Stimulated activated naive CD8-positive, alpha-beta T cell treated with anti-CD3 and anti-CD28 coated beads, Interleukin-15, amount 100 ng/mL, for 72 hours (primary cell): ENCODE measurements at places on chromosomes 5 and 9.

GRCh38 chr9:133994353-133995011 is 2.4 kb upstream of the VAV2 start:
- DNase-seq: peak; percentile 75

DNA sequence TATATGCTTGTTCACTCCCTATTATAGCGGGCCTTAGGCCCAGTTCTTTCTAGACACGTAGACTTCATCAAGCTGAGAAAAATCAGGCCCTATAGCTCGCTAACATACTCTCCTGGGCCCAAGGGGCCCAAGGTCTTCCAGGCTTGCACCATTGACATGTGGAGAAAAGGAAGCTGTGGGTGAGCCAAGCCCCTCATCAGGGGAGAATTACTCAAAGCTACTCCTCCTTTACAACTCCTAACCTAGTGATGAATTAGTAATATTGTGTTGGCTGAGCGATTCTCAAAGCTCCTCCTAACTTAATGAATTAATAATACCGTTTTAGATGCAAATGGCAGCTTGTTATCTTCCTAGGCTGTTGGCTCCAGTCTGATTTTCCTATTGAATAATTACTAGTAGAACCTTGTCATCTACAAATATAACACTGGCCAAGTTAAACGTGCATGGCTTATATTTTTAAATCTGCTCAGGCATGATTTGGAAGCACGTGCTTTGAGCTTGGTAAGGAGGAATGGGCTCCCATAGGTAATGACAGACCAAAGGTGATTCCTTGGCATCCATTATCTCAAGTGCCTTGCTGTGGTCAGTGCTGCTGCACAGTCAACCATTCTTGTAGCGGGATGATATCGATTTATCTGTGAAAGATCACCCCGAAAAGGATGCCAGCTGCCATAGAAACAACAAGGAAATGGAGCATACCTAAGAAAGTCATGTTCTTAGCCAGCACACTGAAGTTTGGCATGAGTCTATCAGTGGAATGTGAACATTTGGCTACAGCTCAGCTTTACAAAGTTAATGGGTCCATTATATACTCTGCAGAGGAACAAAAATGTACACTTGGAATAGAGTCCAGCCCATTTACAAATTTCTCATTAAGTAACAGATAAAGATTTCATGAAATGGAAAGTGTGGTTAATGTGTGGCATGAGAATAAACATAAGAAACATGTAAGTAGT is 23.8 kb downstream of the LVRN start:
- DNase-seq: no peak

GRCh38 chr9:20286969-20287368 is 335.3 kb downstream of the MLLT3 start:
- DNase-seq: no peak

DNA sequence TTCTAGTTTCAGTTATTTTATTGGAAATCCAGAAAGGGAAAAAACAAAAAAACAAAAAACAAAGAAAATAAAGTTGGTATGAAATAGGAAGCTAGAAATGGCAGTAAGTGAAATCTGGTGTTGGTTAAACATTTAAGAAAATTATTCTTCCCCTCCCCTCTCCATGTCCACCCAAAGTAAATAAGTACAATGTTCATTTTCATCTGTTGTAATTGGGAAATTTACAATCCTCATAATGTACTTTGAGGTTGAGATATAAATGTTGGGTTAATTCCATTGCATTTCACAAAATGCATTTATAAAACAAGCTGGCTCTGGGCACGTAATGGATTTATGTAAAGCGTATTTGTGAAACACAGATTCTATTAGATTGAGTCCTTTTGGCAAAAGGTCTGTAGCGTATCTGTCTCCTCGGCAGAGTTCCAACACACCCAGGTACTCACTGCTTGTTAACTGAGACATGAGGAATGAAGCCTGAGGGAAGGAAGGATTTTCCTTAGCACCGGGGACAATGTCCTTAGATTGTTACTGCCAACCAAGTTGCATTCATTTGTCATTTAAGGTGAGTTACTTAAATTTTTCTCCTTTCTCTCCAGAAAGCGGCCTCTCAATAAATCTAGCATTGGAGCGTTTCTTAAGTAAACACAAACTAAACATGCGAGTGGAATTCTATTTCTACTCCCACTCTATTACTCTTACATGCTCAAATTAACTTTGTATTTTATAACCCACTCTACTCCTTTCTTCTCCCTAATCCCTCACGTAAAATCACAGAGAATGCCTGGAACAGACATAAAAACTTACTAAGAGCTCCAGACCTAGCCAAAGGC is 912.3 kb upstream of the WWC1 start:
- DNase-seq: no peak

DNA sequence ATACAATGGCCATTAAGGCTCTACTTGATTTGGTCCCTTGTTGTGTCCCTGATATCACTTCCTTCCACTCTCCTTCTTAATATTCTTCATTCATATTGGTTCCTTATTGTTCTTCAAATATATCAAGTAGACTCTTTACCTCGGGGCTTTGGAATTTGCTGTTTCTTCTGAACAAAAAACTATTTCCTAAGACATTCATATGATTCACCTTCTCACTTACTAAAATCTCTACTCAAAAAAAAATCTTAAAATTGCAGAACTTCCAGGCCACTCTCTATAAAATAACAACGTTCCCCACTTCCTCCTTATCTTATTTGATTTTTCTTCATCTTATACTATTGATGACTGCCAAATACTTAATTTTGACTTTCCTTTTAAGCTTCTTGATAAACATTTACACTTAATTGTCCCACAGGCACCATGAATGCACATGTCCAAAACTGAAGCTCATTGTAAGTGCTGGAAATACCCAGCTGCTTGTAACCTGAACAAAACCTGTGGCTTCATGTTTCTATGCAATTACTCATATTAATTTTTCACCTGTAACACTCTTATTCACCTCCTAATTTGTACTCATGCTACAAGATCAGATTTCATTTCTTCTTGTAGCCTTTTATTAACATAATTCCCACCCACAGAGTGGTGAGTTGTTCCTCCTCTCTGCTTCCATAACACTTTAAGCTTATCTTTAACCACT is 58.4 kb upstream of the NUDT12 start:
- DNase-seq: no peak

DNA sequence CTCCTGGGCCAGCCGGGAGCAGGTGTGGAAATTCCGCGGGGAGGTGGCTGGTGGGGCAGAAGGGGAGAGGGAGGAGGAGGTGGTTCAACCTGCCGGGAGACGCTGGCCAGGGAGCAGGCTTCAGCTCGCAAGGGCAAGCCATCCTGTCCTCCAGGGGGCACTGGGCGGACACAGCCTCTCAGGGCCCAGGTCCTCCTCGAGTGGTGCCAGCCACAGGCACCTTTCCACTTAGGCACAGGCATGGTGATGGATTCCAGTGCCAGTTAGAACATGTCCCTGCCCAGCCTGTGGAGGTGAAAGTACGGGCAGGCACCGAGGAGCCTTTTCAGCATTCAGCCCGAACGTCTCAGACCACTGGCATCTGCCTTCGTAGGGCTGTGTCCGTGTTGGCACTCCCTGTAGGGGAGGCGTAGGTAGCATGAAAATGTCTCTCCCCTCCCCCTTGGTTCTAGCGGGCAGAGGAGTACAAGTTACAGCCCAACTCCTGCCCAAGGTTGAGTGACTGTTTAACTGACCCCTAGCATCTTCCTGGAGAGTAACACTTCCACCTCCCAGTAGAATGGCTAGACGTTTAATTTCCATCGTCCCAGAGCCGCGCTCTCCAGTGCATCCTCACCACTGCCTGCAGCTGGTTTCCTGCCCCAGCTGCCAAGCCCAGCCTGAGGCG is 48.9 kb downstream of the DAB2IP start:
- peak; percentile 33 for DNase-seq

DNA sequence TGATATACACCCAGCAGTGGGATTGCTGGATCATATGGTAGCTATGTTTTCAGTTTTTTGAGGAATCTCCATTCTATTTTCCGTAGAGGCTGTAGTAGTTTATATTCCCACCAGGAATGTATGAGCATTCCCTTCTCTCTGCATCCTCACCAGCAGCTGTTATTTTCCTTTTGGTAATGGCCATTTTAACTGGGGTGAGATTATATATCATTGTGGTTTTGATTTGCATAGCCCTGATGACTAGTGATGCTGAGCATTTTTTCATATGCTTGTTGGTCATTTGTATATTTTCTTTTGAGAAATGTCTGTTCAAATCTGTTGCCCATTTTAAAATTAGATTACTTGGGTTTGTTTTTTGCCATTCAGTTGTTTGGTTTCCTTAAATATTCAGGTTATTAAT is 11.2 kb upstream of the PPIC start:
- no peak for DNase-seq

DNA sequence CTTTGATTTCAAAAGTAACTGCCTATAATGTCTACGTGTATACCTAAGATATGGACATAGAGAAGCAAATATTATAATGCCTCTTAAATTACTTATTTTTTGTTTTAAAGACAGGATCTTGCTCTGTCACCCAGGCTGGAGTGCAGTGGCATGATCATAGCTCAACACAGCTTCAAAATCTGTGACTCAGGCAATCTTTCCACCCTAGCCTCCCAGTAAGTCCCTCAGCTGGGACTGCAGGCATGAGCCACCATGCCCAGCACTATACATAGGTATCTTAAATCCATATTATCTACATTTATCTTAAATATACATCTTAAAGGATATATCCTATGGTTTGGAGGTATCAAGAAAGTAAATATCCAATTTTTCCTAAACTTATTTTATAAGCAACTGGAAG is 261.2 kb downstream of the ARL15 start:
- no peak for DNase-seq

GRCh38 chr5:154217462-154217861 is 26.9 kb downstream of the GALNT10 start:
- no peak for DNase-seq

- DNase-seq: no peak
Observed at GRCh38 chr9:91346644-91347043, 15.1 kb downstream of the AUH start.

DNA sequence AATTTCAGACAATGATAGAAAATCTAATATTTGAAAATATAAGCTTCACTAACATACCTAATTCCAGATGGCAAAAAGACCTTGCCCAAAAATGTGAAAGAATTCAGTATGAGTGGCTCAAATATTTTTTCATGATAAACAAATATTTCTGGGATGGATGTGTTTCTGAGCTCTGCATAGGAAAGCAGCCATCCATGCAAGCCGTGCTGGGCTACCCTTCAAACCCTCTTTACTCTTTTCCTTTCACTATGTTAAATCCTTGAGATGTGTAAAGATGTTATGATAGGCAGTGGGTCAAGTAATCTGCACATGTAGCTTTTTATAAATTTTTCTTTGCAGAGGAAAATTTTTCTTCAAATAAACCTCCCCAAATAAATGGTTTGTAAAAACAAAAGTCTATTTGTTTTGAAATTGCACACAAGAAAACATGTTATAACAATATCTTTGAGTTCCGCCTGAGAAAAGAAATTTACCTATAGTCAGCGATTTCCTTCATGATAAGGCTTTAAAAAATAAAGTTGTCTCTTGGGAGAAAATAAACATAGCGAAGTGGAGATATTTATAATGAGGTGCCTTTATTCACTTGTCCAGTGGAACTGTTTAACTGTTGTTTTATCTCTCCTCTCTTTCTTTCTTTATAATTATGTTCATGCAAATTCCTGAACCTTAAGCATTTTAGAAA is 154.3 kb upstream of the PITX1 start:
- no peak for DNase-seq

GRCh38 chr5:139772089-139772791 is 23.4 kb upstream of the PSD2 start:
- DNase-seq: no peak

DNA sequence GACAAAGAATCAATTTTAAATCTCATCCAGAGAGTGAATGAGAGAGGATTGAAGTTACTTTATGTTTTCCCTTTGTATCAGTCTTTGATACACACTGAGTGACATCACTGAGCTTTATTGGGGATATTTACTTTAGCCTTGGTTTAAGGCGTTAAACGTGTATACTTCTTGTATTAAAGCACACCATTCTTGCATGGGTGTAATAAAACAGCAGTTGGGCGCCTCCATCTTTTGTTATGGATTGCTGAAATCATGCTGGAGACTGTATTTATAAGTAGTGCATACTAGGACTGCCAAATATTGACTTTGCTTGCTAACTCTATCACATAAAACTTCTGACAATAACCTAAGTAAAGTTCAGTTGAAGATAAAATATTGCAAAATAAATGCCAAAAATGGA is 1755.8 kb upstream of the WWC1 start:
- DNase-seq: no peak

DNA sequence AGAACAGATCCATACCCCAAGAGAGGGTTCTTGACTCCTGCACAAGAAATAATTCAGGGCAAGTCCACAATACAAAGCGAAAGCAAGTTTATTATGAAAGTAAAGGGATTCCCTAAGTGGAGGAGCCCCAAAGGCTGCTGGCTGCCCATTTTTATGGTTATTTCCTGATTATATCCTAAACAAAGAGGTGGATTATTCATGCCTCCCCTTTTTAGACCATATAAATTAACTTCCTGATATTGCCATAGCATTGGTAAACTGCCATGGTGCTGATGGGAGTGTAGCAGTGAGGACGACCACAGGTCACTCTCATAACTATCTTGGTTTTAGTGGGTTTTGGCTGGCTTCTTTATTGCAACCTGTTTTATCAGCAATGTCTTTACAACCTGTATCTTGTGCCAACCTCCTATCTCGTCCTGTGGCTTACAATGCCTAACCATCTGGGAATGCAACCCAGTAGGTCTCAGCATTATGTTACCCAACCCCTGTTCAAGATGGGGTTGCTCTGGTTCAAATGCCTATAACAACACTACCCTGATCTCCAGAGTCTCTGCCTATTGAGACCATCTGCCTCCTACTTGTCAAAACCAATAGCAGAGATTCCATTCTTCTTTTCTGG is 154.4 kb upstream of the GRAMD2B start:
- no peak for DNase-seq

- no peak for DNase-seq
Observed at GRCh38 chr9:90331826-90332575, 310.6 kb downstream of the DIRAS2 start.

- DNase-seq: no peak
Observed at GRCh38 chr9:87751868-87752267, 25.9 kb downstream of the CTSL start.

DNA sequence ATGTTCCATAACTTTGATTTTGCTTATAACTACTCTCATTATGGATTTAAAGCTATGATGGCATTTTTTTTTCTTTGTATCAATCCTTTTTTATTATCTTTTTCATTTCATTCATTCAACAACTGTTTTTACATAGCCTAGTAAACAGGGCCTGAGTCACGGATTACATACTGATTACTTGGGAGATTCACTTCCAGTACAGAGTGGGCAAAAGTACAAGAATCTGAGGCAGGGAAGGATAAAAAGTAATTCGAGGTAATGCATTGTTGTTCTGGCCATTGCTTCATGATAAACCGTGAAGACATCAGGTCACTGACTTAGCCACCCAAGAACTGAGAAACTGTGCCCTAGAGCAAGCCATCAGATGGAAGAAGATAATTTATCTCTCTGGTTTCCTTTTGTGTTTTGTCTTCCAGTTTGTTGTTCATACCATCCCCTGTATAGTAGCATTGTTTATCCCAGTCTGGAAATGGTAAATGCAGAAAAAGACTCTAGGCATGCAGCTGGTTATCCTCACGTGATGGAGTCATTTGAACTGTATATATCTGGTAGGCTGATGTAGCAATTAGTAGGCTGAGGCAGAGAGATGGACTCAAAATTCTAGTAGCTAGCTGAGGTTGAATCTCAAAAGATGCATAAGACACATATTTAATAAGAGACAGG is 145.6 kb downstream of the CNTLN start:
- no peak for DNase-seq
